ENCODE measurements at places on chromosomes 12 and 14.

DNA sequence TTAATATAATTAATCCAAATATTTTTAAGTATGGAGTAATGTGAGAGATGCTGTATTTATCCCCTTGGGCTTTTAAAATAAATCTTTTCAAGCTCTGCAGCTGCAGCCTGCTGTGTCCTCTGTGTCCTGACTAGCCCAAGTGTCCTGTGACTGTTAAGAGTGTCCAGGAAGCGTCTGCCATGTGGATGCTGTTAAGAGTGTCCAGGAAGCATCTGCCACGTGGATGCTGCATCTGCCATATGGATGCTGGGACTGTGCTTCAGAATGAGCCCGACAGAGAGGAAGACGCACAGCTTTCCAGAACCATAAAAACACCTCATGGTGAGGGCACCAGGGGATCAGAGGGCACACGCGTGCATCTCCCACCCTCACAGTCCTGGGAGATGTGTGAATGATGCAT is 307.2 kb downstream of the ADGRD1 start:
- no peak for DNase-seq

- DNase-seq, result no peak
Measured at GRCh38 chr14:61080591-61081010, 99.6 kb downstream of the SLC38A6 start.

DNA sequence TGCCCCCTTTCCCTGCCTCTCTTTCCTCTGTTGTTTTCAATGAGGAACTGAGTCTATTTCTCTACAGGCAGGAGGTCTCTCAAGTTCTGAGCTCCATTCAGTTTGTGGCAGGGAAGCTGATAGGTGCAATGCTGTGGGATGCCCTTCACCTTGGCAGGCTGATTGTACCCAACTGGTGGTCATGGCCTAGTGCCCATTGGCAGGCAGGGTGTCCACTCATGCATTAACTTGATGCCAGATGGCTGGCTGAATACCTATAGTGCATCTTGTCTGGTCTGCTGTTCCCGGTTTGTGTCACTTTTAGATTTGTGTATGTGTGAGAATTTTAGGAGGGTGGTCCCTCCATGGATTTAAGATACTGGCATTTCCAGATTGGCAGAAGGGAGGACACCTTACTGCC is 20.0 kb upstream of the ITGA5 start:
- no peak for DNase-seq

- no peak for DNase-seq
Measured at GRCh38 chr12:128671528-128672042, 152.2 kb downstream of the SLC15A4 start.

GRCh38 chr14:62451221-62451620 is 594.0 kb downstream of the KCNH5 start:
- DNase-seq, result no peak

- peak; percentile 50 for DNase-seq
Measured at GRCh38 chr14:71138448-71139293, 231.4 kb downstream of the PCNX1 start.

DNA sequence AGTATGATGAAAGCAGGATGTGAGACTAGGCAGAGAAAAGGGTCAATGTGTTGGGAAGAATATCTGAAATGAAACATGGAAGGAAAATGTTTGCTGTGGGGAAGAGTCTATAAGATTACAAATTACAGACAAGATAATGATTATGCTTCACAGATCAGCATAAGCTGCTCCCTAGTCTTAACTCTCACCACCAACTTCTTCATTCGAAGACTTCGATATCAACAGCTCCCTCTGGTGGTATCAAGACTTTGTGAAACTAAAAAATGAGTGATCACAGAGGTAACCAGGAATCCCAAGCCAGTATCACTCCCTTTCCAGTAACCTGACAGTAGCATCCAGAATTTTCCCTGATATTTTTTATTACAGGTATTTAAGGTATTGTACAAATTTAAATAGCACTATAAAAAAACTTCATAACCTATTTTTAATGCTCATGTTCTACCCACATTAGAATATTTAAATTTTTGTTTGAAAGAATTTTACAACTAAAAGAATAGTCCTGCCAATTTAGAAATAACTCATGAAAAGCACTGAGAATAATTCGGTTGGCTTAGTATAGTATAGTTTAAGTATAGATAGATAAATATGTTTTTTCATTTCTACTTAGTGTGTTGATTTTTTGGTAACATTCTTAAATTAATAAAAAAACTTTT is 84.4 kb downstream of the C2CD5 start:
- no peak for DNase-seq

DNA sequence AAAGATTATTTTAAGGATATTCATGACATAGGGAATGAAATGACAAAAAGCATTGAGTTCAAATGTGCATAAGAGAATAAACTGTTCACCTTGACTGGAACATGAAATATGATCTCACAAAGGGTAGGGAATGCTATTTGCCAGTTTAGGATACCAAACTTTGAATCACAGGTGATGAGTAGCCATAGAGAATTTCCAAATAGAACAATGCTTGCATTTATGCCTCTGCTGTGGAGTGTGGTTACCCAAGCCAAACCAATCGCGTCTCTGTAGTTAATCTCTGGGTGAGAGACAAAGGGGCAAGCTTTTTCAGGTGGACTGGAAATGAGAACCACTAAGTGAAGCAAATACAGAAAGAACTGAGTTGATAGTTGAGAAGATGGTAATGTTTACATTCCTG is 371.1 kb upstream of the RPL10L start:
- DNase-seq, result no peak

DNA sequence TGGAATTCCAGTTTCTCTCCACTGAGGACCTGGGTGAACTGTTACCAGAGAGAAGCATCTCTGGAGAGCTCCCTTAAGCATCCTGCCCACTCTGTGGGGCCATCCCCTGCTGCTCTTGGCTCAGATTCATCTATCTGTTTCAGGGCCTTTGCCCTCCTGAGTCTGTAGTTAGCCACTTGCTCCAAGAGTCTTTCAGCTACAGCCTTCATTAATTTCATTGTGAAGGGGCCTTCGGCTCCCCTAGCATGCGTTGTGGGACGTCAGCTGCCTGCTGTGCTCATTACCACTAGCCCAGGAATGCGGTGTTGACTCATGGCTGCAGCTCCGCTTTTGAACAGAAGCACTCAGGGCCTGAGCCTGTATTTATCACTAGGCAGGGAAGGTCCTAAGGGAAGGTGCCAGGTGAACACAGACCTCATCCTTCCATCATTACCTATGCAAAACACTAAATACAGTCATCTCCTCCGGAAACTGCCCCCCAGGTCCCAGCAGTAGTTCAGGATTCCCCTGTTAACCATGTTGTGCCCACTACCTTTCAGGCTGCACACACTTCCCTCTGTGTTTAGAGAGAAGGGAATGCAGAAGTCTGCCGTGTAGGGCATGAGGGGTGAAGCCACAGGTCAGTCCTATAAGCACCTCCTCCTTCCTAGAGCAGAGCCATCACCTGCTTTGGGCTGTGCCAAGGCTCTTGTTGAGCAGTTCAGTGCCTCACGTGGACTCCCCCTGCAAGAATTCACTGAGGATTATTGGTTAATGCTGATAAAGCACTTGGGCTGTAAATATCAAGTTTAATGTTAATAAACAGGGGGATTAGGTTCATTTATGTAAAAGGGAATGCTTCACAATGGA is 191.4 kb downstream of the CACNA1C start:
- peak; percentile 33 for DNase-seq

DNA sequence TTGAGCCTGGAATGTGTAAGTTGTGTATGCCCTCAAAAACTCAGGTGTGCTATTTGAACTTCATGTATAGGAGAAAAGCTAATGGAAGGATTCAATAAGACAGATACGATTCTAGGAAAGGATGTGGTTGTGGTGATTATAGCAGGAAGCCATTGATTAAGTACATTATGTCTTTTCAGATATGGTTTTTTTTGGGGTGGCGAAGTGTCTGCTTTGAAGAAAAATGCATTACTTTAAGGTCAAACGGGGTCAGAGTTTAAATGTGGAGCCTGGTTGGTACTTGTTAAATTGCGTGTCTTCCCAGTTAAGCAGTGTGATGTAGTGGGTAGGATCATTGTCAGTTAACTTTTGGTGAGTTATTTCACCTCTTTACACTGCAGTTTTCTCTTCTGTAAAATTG is 13.0 kb upstream of the NUP107 start:
- DNase-seq, result no peak

DNA sequence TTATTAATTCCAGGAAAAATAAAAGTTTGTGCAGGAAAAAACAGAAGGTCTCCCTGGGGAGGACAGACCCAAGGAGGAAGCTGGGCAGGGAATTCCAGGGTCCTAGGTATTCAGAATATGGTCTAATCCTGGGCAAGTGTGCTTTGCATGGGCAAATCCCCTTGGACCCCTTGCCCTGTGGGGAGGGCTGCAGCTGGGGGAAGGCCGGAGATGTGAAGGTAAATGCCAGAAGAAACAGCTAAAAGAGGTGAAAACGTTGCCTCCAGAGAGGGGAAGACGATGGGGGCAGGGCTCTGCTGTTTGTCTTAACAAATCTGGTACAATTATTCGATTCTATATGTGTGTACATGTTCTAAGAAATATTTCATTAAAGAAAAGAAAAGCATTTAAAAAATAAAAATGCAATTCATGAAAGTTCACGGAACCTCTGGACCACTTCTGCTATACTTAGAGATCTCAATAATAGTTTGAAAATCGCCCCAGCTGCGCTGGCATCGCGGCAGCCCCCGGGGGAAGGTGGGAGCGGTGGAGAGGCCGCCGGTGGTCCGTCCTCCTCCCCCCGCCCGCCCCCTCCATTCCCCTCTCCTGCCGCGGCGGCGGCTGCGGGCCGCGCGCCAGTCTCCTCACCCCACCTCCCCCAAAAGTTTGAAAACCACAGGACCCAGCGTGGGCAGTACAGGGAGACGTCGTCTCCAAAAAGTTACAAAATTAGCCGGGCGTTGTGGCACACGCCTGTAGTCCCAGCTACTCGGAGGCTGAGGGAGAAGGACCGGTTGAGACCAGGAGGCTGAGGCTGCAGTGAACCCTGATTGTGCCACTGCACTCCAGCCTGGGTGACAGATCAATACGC is 1.5 kb upstream of the PRPF40B start:
- no peak for DNase-seq

GRCh38 chr14:72615451-72616121 is 278.3 kb downstream of the DPF3 start:
- no peak for DNase-seq

GRCh38 chr14:29465095-29465494 is 462.6 kb downstream of the PRKD1 start:
- DNase-seq, result no peak

DNA sequence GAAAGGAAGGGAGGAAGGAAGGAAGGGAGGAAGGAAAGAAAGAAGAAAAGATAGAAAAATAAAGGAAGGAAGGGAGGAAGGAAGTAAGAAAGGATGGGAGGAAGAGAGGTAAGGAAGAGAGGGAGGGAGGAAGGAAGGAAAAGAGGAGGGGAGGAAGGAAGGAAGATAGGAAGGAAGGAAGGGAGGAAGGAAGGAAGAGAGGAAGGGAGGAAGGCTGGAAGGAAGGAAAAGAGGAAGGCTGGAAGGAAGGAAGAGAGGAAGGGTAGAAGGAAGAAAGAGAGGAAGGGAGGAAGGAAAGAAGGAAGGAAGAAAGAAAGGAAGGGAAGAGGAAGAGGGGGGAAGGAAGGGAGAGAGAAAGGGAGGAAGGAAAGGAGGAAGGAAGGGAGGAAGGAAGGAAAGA is 12.8 kb upstream of the WIF1 start:
- DNase-seq, result no peak

- DNase-seq, result no peak
Measured at GRCh38 chr12:50477241-50477832, 27.4 kb upstream of the DIP2B start.

Measured in iPS DF 6.9 (cell line).